ENCODE measurements at places on chromosomes 7 and 10.

DNA sequence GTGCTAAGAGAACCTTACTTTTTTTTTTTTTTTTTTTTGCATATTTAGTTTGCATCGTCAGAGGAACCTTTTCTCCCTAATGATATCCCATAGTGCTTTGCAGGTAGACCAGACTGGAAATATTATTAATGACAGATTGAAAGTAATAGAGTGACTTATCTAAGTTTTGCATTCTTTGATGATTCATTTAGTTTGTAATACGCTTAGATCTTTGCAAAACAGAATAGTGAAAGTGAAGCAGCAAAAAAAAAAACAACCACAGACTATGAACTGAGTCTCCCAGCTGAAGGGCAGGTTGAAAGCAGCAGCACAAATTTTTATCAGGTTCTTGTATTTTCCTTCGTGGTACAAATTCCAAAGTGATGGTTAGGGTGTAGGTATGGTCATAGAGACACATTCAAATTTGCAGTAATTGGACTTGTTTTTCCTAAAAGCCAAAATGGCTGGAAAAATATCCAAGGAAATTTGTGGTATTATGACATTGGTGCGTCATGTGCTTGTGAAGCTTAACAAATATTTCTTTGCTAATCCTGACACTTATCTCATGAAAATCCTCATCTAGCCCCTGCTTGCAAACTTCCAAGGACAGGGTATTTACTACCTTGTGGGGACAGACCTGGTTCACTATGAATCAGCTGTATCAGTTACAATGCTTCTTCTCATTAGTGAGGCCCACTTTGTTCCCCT, 81.8 kb upstream of the CREB5 start:
- DNase-seq: no peak

GRCh38 chr7:25787336-25787735, 364.7 kb upstream of the NFE2L3 start:
- no peak for DNase-seq

GRCh38 chr7:128364166-128364870, 2.8 kb upstream of the PRRT4 start:
- DNase-seq: no peak

DNA sequence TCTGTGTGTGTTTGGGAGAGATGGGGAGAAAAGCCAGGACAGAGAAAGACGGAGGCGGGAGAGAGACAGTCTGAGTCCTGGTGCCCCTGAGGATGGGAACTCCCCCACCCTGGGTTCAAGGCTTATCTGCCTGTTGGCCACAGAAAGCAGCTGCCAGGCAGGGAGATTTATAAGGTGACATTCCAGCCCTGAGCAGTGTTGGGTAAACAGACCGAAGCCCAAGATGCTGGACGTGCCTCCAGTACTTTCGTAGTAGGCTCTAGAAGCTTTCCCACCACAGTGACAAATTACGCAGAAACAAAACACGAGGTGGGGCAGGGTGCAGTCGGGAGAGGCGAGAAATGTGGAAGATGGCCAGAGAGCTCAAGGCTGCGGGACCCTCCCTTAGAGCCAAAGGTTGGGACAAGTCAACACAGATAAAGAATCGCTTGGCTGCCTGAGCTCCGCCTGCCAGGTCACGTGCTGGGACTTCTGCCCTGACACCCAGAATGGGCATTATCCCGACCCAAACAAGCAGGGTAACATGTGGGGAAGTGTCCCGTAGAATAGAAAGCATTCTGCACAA, 41.1 kb downstream of the CCDC3 start:
- no peak for DNase-seq

- no peak for DNase-seq
These were observed 109.9 kb downstream of the ITGB8 start for GRCh38 chr7:20440472-20441105.

DNA sequence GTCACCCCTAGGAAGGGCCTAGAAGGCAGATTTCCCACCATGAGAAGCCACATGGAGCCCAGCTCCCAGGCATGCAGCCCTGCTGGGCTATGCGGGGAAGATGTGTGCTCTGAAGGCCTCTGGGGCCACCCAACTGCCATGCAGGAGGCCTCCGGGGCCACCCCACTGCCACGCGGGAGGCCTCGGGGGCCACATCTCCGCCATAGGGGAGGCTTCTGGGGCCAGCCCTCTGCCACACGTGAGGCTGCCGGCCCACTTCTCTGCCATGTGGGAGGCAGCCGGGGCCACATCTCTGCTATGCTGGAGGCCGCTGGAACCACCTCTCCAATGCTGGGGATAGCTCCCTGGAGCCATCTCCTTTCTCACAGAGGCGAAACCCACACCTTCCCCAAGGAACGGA, 451.8 kb downstream of the DNAJB6 start:
- no peak for DNase-seq

DNA sequence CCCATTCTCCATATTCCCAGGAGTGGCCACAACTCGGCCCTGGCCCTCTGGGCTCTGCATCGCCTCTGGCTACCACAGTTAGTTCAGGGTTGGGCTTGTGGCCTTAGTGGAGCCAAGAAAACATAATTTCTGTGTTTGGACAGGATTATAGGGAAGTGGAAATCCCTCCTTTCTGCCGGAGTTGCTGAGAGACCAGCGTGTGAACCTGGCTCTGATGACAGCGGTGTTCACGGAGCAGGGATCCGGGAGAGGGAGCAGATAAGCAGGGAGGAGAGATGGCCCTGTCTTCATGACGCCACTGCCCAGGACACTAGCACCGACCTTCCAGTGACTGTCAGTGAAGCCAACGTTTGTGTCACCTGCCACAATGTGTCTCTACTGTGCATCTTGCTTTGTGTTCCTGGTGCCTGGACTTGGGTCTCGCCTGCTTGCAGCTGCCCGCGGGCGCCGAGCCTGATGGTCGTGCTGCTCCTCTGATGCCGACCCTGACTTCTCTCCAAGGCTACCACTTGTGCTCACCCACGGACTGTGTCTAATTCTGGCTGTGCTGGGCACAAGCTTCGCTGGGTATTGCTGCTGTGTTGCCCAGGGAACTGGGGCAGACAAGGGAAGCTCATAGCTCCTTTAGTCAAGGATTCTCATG, 67.0 kb upstream of the VIPR2 start:
- DNase-seq: no peak

GRCh38 chr10:132390921-132391675, 5.9 kb upstream of the PWWP2B start:
- DNase-seq: no peak

GRCh38 chr7:19001854-19002253, 115.6 kb downstream of the TWIST1 start:
- DNase-seq: no peak

DNA sequence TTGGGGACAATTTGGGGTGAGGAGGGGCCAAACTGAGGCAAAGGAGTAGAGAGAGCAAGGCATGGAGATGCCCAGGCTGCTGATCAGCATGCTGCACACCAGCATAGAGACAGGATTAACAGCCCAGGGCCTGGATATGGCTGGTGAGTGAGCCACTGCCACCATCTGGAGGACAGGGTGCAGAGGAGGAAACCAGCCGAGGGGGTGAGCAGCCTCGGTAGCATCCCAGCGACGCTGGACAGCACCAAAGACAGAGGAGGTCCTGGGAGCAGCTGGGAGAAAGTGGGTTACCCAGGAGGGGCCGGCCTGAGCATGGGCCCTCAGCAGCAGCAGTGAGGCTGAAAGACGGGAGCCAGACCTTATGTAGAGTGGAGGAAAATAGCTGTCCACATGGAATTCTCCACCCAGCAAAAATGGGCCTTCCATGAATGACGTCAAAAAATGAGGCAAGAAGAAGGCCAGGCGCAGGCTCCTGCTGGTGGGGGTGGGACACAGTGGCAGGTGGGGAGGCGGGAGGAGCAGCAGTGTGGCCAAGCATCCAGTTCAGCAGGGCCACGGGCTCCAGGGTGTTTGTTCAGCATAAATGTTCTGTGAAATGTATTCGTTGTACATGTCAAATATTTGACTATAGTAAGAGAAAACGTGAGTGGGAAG, 16.7 kb downstream of the RET start:
- DNase-seq: no peak

DNA sequence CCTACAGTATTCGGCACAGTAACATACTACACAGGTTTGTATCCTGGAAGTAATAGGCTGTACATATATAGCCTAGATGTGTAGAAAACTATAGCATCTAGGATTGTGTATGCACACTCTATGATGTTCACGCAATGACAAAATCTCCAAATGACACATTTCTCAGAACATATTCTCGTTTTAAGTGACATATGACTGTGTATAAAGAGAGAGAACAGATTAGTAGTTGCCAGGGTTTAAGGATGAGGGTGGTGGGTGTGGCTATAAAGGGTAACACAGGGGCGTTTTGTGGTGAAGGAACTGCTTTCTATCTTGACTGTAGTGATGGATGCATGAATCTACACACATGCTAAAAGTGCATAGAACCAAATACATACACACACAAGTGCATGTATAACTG, 101.2 kb downstream of the ARL4A start:
- no peak for DNase-seq

- DNase-seq: no peak
These were observed 13.2 kb downstream of the PTPRN2 start for GRCh38 chr7:158574308-158575036.

GRCh38 chr10:132366499-132366898, 30.5 kb upstream of the PWWP2B start:
- no peak for DNase-seq

DNA sequence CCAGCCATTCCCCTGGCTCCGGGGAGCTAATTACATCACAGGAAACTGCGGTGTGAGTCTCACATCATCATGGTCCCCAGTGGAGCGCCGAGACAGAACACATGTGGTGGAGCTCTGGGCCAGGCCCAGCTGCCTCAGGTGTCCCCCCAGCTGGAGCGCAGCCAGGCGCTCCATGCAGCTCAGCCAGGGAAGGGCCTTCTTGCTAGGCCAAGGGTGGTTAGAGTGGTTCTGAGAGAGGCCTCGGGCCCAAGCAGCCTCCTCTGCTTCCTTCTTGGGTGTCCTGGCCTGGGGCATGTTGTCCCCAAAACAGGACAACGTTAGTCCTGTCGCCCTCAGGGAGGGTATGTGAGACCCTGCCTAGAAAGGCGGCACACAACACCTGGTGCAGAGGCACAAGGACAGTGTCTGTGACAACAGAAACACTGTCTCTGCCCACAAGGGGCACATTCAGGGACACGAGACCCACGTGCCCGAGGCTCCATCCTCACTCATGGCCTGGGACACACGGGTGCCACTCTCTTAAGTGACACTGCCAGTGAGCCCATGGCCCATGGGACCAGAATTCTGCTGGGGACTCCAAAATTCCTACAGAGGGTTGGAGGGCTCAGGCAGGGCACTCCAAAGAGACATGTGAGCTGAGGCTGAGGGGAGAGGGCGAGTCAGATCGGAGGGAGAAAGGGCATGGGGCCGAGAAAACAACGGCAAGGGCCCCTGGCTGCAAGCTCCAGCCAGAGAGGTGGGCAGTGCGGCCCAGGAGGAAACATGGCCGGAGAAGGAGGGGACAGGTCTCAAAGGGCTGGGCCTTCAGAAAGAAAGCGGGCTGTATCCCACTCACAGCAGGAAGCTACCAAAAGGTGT, 37.0 kb upstream of the RET start:
- no peak for DNase-seq

DNA sequence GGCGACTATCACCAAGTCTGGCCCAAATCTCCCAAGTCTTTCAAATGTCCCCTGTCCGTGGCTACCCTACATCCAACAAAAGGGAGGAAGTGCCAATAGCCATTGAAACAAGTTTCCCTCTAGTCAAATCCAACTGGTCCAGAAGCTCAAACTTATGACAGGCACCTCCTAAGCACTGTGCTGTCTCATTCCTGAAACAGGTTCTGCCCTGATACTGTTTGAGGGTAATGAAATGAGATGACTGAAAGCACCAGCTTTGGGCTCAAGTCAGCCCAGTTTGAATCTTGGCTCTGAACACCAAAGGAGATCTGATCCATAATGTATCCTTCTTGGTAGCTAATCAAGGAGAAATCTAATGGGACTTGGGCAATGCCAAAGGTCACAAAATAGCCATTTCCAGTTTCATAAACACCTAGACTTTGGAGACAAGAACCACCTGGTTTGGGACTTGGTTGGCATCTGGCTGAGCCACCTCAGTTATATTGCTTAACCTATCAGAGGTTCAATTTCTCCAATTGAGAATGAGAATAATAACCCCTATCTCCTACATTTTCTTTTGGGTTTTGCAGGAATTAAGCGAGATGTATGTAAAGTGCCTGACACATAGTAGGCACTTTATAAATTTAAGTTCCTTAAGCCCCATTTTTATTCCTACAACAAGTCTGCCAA, 34.7 kb upstream of the ARID5B start:
- DNase-seq: no peak

- DNase-seq: no peak
These were observed 2.9 kb upstream of the ZNF33A start for GRCh38 chr10:38007551-38007950.

Measured in RWPE1 (cell line).